Thoracic aorta (tissue), 2 donors: ENCODE measurements at places on chromosomes 12 and 14. TPM values are rescaled to one million over a fixed set of nuclear protein-coding genes. Genes with fewer than 3 reads are reported as not detected.

KRT4 gene
- total RNA-seq, result not detected

PRR4 gene
- 5.7 TPM for total RNA-seq

TMEM229B gene
- 2.1 TPM for total RNA-seq

PRR13 gene
- 86.2 TPM for total RNA-seq

ADCY4 gene
- 28.7 TPM for total RNA-seq

KRT75 gene
- total RNA-seq, result not detected

PLCZ1 gene
- not detected for total RNA-seq

DCN gene
- 869 TPM for total RNA-seq
